ENCODE measurements at places on chromosomes 13 and 19.

- DNase-seq: no peak
These were observed 67.7 kb upstream of the TM9SF2 start for GRCh38 chr13:99433543-99434075.

DNA sequence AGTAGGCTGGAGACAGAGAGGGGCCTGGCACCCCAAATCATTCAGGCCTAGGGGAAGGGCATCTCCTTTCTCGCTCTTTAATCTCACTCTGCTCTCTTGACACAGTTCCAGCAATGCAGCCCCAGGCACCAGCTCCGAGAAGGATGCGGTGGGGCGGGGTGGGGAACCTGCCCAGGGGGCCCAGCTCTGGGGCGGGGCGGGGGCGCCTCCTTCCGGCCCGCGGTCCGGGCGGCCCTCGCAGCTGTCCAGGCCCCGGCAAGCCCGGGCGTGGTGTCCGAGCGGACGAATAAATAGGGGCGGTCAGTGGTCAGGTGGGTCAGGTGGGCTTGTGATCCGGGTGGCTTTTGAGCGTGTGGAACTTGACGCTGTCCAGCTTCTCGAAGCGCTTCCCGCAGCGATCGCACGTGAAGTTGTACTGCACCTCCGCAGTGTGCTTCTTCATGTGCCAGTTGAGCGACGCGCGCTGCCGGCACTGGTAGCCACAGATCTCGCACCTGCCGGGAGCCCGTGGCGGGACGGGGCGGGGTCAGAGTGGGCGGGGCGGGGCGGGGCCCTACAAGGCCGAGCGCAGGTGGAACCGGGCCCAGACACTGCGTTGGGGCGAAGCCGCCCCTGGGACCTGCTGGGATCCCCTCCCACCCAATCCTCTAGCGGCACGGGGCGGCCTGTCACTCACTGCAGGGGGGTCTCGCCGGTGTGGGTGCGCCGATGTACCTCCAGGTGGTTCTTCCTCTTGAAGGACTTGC, 2.7 kb upstream of the ELAVL3 start:
- DNase-seq: no peak

GRCh38 chr19:16355293-16356043, 30.8 kb downstream of the KLF2 start:
- DNase-seq: no peak

GRCh38 chr19:1655131-1655981, 2.9 kb upstream of the TCF3 start:
- no peak for DNase-seq

GRCh38 chr19:56294549-56294948, 20.1 kb downstream of the ZSCAN5A start:
- DNase-seq: no peak

DNA sequence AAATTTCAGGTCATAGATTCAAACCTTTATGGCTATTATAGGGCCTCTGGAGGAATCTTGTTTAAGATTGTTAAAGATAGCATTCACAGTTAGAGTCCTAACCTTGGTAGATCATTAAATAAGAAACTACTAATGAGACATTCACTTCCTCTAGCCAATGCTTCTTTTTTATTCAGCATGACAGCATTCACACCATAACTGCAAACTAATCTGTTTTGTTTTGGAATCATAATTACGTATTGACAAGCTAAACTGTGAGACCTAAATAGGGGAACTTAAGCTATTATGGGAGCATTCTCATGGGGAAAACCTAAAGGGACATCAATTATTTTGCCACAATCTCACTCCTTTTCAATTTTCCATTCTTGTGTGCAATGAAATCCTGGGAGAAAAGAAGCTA, 653.8 kb downstream of the PCDH9 start:
- no peak for DNase-seq
